ENCODE measurements at places on chromosomes 1 and 21.

- DNase-seq = no peak
Observed at GRCh38 chr1:60394436-60394835, 320.9 kb upstream of the C1orf87 start.

- DNase-seq = no peak
Observed at GRCh38 chr21:41059871-41060270, 108.1 kb upstream of the BACE2 start.

- no peak for DNase-seq
Observed at GRCh38 chr1:90443354-90443753, 273.7 kb downstream of the BARHL2 start.

DNA sequence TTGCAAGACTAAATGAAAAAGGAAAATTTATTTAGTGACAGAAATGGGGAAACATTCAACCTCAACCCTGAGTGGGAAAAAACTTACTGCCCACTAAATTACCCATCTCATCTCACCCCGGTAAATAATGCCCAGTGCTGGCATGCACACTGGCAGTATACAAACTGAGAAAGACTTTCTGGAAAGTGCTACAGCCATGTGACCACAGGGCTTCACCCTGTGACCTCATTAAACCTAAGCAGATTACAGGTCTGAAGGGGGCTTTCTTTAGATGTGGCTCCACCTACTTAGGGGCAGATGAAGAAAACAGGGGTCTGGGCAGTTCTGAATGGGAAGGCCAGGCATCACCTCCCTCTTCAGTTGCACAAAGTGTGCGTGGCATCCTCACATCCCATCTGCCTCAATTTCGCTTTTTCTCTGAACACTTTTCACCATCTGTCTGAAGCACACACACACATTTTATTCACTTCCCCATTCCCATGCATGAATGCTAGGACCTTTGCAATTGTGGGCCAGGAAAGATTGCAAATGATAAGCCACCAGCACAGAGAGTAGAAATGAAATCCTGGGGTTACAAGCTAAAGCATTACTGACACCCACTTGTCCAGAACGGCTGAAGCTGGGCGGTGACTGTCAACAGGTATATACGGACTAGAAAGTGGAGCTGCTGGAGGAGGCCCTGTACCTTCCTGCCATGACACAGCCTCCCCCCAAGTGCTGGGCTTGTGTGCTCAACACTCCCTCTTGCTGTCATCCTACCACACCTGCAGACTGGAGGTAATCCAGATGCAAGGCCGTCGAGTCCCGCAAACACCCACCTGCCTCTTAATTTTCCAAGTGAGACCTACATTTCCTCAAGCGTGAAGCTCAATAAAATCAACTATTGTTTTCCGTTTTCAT lies 2.7 kb downstream of the NADK start:
- no peak for DNase-seq

GRCh38 chr1:208848854-208849253 lies 604.7 kb upstream of the PLXNA2 start:
- DNase-seq = no peak

DNA sequence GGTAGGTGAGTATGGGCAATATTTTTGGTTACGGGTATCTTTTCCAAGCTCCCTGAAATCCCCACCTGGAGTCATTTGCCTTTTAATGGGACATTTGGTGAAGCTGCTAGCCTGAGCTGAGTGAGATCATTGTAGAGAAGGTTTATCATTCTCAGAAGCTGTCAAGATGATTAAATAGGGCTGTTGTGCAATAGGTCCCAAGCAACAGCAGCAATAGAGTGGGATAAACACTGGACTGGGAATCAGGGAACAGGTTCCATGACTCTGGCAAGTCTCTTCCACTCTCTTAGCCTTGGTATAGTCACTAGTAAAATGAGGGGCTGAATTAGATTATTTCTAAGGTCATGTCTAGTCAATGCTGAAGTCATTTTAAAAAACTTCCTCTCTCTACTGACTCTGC lies 30.3 kb upstream of the FAM78B start:
- no peak for DNase-seq

- no peak for DNase-seq
Observed at GRCh38 chr1:162550925-162551324, 10.6 kb upstream of the UAP1 start.

DNA sequence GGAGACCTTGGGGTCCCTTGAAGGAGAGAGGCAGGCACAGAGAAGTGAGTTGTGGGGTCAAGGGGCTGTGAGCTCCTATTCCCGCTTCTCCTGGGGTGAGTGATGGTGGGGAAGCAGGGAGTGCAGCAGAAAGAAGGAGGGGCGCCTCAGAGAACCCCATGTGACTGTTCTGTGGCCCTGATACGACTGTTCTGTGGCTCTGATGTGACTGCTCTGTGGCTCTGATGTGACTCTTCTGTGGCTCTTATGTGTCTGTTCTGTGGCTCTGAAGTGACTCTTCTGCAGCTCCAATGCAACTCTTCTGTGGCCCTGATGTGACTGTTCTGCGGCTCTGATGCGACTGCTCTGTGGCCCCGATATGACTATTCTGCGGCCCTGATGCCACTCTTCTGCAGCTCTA lies 29.9 kb upstream of the UMODL1 start:
- no peak for DNase-seq

DNA sequence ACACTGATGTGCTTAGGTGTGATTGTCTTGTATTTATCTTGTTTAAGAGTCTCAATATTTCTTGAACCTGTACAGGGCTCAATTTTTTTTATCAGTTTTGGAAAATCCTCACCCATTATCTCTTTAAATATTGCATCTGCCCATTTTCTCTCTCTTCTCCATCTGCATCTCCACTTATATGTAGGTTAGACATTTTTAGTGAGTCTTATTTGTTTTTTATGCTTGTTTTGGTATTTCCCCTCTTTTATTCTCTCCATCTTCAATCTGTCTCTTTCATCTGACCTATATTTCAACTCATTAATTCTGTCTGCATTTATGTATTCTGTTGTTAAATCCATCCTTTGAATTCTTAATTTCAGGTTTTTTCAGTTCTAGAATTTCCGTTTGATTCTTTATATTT lies 32.9 kb upstream of the SHCBP1L start:
- DNase-seq = no peak

DNA sequence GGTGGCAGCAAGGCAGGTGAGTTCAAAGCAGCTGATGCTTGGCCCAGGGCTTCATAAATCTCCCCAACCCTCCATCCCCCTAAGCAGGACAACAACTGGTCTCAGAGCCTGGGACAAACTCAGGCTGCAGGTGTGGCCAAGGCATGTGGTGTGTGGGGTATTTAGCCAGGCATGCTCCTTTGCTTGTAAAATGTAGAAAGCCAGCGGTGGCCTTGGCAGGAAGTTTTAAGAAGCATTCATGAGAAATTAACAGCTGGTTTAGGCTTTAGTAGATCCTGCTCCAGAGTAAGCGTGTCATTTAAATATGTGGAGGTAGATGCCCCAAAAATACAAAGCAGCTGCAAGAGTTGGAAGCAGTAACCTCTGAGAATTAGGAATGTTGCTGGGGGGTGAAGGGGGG lies 44.8 kb downstream of the NTPCR start:
- DNase-seq = no peak

DNA sequence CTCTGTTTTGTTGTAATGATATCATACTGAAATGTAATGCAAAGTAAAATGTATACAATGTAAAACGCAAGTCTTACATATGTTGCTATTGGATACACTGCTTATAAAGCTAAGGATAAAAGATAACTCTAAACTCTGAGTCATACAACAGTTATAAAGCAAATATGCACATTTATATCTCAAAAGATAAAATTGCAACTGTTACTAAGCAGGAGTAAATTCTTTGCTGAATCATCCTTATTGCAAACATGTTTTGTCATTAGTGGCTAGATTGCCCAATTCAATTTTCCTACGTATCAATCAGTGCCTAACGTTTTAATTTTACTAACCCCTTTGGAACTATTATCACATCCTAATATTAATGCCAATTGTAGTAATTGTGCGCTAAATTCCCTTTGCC lies 762.9 kb downstream of the LTN1 start:
- DNase-seq = no peak

- DNase-seq = no peak
Observed at GRCh38 chr1:21961799-21962198, 15.0 kb upstream of the CELA3B start.

GRCh38 chr1:235866205-235866912 lies at the start of gene LYST:
Gene LYST, minus strand, starts transcription at chr1:235866906. Its CDS starts 36,489 bp downstream, at chr1:235830417.
- peak; percentile 51 for DNase-seq

- no peak for DNase-seq
Observed at GRCh38 chr21:43355266-43355924, 71.5 kb downstream of the SIK1 start.

DNA sequence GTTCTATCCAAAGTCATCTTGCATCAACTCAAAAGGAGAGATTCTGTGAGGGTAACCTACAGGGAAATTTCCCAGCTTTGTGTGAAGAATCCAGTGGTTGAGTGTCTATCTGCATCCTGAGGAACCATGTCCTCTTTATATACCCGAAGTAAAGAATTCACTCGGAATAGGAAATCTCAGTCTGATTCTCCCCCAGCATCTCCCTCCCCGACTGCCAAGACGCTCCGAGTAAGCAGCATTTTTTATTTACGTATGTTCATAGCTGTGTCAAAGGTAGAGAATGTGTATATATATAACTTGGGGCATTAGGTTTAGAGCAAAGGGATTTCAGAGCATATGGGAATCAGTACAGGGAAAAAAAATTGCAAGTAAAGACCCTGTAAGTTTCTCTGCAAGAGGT lies 170.2 kb downstream of the SYT2 start:
- DNase-seq = no peak

- DNase-seq = no peak
Observed at GRCh38 chr1:233379869-233380438, 52.4 kb downstream of the MAP3K21 start.

DNA sequence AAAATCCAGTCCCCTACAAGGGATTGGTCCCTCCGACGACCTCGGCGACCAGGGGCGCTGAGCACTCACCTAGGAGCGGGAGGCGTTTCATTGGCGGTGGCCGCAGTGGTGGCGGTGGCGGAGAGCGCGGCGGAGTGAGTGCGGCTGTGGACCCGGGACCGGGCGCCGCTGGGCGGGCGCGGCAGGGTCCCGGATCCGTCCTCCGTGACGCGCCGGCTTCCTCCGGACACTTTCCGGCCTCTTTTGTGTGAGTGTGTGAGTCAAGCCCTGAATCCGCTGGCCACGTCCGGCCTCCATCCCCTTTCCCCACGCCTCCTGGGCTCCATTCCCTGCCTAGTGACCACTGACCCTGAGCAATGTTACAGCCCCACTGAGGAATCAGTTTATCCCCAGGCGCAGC lies at the start of gene ADGRL4:
TSS of gene ADGRL4 (minus strand) at position 167 of the 400 bp plus-strand sequence. CDS start at position 91, 76 bp downstream.
- no peak for DNase-seq

- DNase-seq = peak; percentile 34
Observed at GRCh38 chr1:51519865-51520699, 1.0 kb upstream of the EPS15 start.

- no peak for DNase-seq
Observed at GRCh38 chr1:183941001-183941400, 96.5 kb downstream of the COLGALT2 start.

GRCh38 chr1:10932088-10932487 lies 80.4 kb upstream of the TARDBP start:
- DNase-seq = no peak

GRCh38 chr1:76480827-76481226 lies 386.5 kb upstream of the ST6GALNAC5 start:
- no peak for DNase-seq

GRCh38 chr1:29166291-29166878 lies 15.3 kb downstream of the SRSF4 start:
- DNase-seq = no peak

DNA sequence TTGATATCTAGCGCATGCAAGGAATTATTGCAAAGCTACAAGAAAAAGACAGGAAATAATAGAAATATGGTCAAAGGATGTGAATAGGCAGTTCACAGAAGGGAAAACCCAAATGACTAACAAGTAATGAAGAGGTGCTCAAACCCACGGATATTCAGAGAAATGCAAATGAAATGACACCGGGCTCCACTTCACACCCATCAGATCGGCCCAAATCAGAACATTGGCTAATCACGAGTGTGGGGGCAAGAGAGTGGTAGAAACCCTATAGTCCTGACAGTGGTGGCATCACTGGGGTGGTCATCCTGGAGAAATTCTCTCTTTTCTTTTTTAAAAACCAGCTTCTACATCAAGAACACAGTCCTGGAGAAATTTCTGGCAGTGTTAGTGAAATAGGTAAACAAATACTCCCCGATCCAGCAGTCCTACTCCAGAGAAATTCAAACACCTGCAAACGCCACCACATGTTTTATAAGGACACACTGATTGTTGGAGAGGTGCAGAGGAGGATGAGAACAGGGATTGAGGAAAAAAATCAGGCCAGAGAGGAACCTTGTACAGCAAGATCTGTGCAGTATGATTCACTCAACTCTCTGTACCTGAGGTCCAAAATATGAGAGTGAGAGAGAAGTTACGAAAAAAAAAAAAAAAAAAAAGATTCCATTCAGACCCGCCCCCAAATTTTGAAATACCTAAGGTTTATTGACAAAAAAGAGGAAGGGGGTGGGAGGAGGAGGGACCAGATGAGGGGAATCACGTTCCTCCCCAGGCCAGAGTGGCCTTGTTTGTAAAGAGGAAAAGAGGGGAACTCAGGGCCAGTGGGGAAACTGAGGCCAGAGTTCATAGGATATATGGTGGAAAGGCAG lies 9.2 kb upstream of the TNFRSF1B start:
- peak; percentile 79 for DNase-seq

- DNase-seq = no peak
Observed at GRCh38 chr1:227440182-227440581, 121.9 kb upstream of the CDC42BPA start.

DNA sequence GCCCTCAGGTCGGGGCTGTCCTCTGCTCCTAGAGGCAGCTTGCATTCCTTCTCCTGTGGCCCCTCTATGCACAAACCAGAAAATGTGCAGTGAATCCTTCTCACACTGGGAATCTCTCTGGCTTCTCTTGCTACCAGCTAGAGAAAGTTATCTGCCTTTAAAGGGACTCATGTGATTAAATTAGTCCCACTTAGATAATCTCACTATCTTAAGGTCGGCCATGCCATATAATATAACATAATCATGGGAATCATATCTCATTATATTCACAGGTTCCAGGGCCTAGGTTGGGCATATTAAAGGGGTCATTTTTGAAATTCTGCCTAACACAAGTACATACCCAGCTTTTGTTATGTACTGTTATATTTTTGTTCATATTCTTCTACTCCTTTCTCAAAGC lies 31.4 kb downstream of the PTGFR start:
- no peak for DNase-seq

DNA sequence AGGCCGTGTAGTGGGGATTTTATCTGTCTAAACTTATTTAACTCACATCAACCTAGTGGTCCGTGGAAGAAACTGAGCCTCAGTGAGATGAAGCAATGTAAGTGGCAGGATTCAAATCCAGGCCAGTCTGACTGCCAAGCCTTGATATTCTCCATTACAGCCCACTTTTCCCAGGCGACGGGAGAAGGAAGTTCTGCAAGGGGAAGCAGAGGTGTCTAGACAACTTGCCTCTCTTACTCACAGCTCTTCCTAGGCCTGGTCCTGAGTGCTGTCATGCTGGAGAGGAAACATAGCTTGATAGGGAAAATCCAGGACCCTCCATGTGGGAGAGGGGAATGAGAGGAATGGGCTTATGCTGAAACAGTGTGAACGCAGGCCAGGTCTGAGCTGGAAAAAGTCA lies 9.1 kb downstream of the CTSE start:
- DNase-seq = no peak
